Endothelial cell (in vitro differentiated cells): ENCODE measurements at places on chromosomes 4 and X. TPM values are rescaled to one million over a fixed set of nuclear protein-coding genes. Genes with fewer than 3 reads are reported as not detected.
A peak's percentile ranks its signal among the peaks of the same experiment; 100 is the strongest.

DNA sequence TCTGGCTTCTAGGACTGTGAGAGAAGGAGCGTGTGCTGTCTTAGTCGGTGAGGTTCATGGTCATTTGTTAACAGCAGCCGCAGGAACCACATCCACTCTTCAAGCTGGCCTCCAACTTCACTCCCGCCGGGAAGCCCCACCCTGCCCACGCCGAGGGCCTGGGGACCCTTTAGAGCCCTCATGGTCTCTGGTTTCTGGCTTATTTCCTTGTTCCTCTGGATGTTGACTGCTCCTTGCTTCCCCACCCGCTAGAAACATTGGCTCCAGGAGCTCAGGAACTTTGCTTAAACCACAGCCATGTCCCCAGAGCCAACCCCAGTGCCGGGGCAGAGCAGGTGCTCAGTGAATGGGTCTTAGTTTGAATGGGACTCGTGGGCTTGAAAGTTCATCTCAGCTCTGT lies 40.8 kb downstream of the HTRA3 start:
- DNase-seq, result no peak

GRCh38 chrX:54492340-54492739 lies 3.7 kb downstream of the FGD1 start:
- DNase-seq, result no peak

GRCh38 chr4:25146076-25146475 lies 14.2 kb downstream of the SEPSECS start:
- no peak for DNase-seq

GRCh38 chrX:18582910-18583493 lies 88.9 kb downstream of the RS1 start:
- DNase-seq, result peak; percentile 10

CDX4 gene
- total RNA-seq, result not detected

OCIAD2 gene
- 50.0 TPM for total RNA-seq

DNA sequence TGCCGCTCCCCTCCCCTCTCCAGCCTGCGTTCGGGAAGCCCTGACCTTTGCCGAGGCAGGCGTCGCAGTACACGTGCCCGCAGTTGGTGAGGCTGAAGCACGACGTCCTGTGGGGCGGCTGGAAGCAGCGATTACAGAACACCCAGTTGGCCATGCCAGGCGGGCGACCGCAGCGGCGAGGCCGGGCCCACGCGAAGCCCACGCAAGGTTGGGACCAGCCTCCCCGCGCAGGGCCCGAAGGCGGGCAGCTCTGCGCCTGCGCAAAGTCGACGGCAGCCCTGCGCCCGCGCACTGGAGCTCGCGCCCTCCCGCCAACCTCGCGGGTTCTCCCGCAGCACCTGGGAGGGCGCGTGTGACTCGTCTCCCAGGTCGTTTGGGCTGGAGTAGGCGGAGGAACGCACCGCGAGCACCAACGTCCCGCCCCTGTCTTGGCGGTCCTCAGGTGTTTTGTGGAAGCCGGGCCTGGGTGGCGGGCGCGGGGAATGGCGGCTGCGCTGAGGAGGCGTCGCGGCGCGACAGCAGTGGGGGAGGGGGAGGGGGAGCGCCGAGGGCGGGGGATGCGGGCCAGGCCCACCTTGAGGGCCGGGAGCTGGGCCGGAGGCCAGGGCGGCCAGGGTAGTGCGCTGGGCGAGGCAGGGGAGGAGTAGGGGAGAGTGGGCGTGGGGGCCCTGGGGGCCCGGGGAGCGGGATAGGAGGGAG lies at the start of gene RNF212:
Gene RNF212 (minus strand): TSS at position 254 of the 699 bp plus-strand sequence. CDS start 100 bp downstream, at position 154.
- DNase-seq, result peak; percentile 32

HMX1 gene
- total RNA-seq, result not detected

IGSF1 gene
- 1.1 TPM for total RNA-seq

DNA sequence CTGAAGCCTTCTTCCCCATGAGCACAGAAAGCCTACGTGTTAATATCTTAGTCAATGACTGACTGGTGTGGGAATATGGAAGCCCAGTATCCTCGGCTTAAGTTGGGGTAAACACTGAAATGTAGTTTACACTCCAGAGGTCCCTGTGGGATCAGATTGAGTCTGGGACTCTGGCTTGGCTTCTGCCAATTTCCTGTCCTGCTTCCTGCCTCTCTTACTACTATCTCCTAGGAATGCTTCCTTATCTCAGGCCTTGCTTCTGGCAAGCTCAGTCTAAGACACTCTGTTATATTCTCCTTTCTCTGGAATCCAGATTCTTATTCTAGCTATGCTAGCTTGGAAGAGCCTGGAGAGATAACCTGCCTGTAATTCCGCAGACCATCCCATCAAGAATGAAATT lies 174.0 kb upstream of the LDB2 start:
- DNase-seq, result no peak

GRIA3 gene
- 0.51 TPM for total RNA-seq

NEUROG2 gene
- not detected for total RNA-seq

CD99 gene
- total RNA-seq, result 714 TPM

DNA sequence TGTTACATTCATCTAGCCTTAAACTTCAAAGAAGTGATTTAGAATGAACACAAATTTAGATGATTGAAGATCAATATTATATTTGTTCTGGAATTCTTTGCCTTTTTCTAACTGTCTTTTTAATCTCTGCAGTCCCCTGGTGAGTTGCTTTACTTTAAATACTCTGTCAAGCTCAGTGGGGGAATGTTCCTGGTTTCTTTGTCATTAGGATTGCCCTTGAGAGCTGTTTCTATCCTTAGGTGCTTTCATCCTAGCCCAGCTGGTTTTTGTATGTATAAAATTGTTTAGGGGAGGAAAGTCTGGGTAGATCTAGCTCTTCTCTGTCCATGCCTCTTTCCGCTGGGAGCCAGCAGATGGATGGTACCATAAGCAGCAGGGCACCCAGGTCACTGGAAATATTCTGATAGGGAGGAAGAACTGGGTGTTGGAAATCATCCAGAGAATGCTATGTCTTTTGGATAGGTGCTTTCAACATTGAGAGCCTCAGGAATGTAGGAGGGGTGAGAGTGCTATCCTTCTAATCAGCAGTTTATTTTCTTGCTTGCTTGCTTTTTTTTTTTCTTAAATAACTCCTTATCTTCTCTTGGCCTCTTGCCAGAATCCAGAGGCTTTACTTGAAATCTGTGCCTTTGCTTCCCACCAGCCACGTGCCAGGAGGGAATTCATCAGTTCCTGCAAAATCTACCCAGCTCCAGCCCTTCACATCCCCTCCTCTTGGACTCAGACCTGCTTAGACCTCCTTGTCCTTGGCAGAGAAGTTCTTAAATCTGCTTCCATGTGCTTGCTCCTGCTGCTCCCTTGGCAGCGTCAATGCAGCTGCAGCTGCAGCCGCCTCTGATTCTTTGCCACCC lies 215.3 kb upstream of the ANXA3 start:
- no peak for DNase-seq
